Activated CD4-positive, alpha-beta T cell treated with anti-CD3 and anti-CD28 coated beads for 36 hours (primary cell): ENCODE measurements at places on chromosomes 13 and 19.

DNA sequence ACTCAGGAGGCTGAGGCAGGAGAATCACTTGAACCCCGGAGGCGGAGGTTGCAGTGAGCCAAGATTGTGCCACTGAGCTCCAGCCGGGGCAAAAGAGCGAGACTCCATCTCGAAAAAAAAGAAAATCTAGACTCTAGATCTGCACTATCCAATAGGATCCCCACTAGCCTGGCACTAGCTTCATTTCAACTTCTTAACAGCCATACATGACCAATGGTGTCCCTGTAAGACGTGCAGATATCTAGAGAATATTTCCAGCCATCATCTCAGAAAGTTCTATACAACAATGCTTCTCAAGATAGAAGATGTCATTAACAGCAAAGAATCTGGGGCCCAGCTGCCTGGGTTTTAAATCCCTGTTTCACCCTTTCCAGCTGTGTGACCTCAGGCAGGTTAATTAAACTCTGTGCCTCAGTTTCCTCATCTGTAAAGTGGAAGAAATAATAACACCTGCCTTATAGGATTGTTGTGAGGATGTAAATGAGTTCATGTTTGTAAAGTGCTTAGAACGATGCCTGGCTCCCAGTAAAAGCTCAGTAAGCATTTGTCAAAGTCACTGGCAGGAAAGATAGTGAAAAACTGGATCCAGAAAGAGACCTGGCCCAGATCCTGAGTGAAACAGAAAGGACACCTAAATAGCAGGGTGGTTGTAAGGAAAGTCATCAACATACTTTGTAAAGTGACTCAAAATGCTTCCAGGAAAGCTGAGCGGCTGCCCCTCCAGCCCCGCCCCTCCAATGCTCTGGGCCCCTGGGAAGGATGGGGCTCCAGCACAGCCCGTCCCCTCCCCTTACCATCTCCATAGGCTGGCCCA is 13.5 kb downstream of the WIZ start:
- no peak overlapping the region for H3K4me3 ChIP-seq
- H3K27ac ChIP-seq = peak overlapping the region; percentile 63
- H3K36me3 ChIP-seq = peaks cover 9% of the 10 kb centered on the region
- peaks cover 16% of the 10 kb centered on the region for H3K4me1 ChIP-seq
- H3K27me3 ChIP-seq = no peaks in the 10 kb centered on the region

DNA sequence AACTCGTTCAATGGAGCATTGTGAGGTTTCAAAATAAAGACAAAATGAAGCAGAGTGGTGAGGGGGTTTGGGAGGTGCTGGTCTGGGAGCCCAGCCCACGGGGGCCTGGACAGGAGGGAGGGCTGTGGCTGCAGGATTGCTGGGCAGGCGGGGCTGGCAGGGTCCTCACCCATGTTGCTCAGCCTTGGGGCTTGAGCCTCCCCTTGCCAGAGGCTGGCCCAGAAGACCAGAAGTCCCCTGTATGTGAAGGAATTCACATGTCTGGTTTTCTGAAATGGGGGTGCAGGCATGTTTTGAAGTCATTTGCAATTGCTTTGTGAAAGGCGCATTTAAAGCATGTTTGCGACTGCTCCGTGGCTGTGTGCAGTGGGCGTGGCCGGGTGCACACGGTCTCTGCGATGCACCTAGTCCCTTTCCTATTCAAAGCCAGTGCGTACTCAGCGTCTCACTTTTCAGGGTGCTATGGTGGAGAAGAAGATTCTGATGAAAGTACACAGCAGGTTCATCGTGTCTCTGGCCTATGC is 2.3 kb downstream of the GRK1 start:
- H3K27ac ChIP-seq = no peak overlapping the region
- H3K36me3 ChIP-seq = no peaks in the 10 kb centered on the region
- no peaks in the 10 kb centered on the region for H3K27me3 ChIP-seq
- peak; percentile 3 for DNase-seq

DNA sequence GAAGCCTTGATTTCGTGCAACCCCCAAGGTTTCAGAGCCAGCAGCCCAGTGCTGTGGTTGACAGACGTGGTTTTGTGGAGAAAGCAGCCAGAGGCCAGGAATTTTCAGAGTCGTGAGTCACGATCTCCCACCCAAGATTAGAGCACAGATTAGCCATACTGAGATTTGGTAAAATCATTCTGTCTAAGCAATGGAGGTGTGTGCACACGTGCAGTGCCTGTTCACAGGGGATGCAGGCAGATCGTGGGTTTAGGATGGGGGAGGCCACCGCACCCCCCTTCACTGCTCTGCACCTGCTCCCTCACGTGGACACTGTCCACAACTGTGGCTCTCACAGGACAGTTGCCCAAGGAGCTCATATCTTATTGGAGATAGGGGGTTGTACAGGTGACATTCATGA is 46.6 kb upstream of the GPR183 start:
- peaks cover 68% of the 10 kb centered on the region for H3K36me3 ChIP-seq
- H3K27ac ChIP-seq = peak overlapping the region; percentile 85
- no peaks in the 10 kb centered on the region for H3K27me3 ChIP-seq
- peak overlapping the region; percentile 61 for H3K4me3 ChIP-seq
- H3K4me1 ChIP-seq = peaks cover 93% of the 10 kb centered on the region
- DNase-seq = no peak

- no peaks in the 10 kb centered on the region for H3K4me1 ChIP-seq
- no peak overlapping the region for H3K4me3 ChIP-seq
- DNase-seq = no peak
- H3K36me3 ChIP-seq = no peaks in the 10 kb centered on the region
- H3K27me3 ChIP-seq = no peaks in the 10 kb centered on the region
- H3K27ac ChIP-seq = no peak overlapping the region
Measured at GRCh38 chr13:69094485-69094884, 1013.1 kb upstream of the ATXN8OS start.

- H3K27ac ChIP-seq = no peak overlapping the region
- H3K4me1 ChIP-seq = no peaks in the 10 kb centered on the region
- no peaks in the 10 kb centered on the region for H3K36me3 ChIP-seq
- DNase-seq = no peak
- no peak overlapping the region for H3K4me3 ChIP-seq
Measured at GRCh38 chr19:9945319-9945966, 9.1 kb upstream of the OLFM2 start.
